ENCODE measurements at places on chromosomes 13 and 19.

- DNase-seq, result no peak
These were observed 2.9 kb upstream of the ATP11A start for GRCh38 chr13:112686987-112687386.

DNA sequence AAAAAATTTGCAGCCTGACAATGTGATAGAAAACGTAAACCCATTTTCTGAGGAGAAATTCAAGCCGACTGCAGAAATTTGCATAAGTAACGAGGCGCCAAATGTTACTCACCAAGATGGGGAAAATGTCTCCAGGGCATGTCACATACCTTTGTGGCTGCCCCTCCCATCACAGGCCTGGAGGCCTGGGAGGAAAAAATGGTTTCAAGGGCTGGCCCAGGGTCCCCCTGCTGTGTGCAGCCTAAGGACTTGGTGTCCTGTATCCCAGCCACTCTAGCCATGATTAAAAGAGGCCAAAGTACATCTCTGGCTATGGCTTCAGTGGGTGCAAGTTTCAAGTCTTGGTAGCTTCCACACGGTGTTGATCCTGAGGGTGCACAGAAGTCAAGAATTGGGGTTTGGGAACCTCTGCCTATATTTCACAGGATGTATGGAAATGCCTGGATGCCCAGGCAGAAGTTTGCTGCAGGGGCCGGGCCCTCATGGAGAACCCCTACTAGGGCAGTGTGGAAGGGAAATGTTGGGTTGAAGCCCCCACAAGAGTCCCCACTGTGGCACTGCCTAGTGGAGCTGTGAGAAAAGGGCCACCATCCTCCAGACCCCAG, 1842.3 kb downstream of the PCDH9 start:
- no peak for DNase-seq

- no peak for DNase-seq
These were observed 12.2 kb upstream of the NFIX start for GRCh38 chr19:12983091-12983490.

- no peak for DNase-seq
These were observed 395.2 kb upstream of the ARGLU1 start for GRCh38 chr13:106963151-106963550.

DNA sequence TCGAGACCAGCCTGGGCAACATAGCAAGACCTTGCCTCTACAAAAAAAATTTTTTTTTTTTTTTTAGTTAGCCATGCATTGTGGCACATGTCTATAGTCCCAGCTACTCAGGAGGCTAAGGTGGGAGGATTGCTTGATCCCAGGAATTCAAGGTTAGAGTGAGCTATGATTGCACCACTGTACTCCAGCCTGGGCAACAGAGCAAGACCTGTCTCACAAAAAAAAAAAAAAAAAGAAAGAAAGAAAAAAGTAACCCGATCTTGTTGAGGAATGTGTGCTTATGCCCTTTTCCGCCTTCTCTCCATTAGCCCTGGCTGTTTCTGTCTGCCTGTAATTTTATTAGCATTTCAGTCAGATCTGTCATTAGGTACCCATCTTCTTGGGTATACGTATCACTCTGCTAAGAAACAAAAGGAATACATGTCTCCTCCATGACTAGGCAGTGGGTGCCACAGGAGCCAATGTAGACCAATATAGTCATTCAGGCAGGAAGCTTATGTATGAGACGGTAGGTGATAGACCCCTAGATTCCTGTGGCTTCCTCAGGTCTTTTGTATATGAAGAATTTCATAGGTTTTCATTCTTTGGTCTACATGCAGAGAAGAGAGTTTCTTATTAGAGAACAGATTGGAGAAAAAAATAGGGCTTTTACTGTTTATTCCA, 59.6 kb upstream of the NPAS1 start:
- no peak for DNase-seq

DNA sequence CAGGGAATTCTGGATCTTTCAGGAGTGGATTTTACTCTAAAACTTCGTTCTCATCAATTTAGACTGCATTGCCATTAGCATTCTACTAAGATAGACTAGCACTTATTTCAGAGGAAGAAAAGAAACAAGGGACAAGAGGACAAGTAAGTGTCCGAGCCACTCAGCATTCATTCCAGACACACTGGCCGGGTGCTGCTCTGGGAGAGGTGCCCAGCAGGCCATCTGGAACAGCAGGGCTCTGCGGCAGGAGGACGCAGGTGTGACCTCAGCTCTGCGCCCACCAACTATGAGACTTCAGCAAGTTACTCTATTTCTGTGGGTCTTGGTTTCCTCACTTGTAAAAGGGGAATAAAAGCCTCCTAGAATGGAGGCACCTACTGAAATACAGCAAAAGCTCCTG, 4.2 kb downstream of the EPS15L1 start:
- no peak for DNase-seq

- DNase-seq, result no peak
These were observed 310.9 kb downstream of the ZNF536 start for GRCh38 chr19:30682999-30683536.

DNA sequence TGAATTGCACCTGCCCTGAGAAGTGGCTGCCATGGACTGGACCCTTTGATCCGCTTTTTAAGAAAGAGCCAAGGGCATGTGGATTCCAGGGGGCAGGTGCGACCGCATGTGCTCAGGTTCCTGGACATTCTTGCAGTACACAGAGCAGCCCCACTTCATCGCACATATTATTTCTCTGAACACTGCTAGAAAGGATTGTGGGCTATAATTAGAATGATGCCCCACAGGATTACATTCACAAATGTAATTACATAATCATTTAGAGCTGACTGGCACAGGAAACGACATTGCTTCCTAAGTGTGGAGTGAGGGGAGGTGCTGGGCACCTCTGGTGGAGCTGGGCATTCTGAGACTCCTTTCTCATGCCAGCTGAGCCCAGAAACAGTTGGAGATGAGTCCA, 37.5 kb upstream of the VSTM2B start:
- DNase-seq, result no peak

DNA sequence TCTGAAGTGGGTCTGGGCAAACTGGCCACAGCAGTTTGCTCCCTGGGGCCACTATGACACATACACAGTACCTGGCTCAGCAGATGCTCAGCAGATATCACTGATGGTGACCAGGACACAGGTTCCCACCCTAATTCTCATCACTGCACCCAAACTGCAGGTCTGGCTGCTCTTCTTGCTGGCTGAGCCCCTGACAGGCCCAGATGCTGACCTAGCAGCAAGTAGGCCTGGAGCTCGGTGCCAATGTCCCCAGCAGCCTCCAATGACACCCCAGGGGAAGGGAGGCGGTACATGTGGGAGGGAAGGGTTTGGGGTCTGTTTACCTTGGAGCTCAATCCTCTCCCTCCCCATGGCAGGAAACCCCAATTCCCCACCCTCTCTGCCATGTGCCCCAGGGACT, 5.1 kb downstream of the UBE2S start:
- no peak for DNase-seq

DNA sequence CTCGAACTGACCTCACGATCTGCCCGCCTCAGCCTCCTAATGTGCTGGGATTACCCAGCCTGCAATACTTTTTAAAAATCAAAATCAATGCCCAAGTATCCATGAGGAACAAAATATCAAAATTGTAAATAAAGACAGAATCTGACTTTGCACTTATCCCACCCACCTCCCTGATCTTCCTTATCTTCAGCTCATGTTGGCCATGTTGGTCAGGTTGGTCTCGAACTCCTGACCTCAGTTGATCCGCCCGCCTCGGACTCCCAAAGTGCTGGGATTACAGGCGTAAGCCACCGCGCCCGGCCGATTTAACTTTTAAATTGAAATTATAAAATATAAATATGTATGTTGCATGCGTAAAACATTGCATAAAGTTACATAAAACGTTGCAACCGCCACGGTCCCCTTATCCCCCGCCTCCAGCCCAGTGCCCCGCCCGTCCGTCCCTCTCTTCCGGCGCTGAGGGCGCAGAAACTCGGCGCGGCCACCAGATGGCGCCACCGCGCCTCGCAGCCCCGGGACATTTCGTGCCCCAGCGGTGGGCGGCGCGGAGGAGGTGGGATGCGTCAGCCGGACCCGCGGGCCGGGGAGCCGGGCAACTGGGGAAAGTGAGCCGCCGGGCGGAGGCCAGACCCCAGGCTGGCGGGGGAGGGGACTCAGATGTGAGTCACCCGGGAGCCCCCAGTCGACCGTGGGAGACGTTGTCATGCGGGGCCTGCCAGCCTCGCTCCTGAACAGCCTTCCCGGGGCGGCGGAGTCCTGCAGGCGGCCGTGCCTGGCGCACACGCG, 1.5 kb upstream of the GADD45B start:
- peak; percentile 89 for DNase-seq

DNA sequence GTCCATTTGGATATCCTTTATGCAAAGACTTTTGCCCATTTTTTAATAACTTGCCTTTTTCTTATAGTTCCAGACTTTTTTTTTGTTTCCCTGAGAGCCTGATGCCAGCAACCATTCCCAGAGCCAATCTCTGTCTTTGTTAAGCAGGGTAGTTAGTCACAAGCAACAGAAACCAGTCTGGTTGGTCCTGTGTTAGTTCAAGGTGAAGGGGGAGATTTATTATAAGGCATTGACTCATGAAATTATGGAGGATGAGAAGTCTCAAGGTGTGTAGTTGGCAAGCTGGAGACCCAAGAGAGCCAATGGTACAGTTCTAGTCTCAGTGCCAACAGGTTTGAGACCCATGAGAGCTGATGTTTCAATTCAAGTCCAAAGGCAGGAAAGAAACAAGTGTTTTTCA, 33.0 kb downstream of the GPR12 start:
- no peak for DNase-seq

GRCh38 chr19:20279516-20279915, 112.5 kb downstream of the ZNF486 start:
- DNase-seq, result no peak

DNA sequence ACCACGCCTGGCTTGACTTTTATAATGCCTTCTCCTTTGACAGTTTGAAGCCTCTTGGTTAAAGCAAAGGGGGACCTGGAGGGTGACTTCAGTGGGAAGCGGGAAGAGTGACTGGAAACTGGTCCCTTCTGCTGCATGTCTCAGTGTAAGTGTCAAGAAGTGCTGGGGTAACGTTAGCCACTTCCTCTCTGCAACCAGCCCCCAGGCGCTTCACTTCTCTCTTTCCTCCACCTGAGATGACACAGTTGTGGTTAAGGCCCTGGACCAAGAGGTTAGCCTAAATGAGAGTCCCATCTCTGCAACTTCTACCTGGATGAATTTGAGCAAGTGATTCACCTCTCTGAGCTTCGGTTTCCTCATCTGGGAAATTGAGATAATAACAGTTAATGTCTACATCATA, 16.3 kb downstream of the LEUTX start:
- DNase-seq, result no peak

DNA sequence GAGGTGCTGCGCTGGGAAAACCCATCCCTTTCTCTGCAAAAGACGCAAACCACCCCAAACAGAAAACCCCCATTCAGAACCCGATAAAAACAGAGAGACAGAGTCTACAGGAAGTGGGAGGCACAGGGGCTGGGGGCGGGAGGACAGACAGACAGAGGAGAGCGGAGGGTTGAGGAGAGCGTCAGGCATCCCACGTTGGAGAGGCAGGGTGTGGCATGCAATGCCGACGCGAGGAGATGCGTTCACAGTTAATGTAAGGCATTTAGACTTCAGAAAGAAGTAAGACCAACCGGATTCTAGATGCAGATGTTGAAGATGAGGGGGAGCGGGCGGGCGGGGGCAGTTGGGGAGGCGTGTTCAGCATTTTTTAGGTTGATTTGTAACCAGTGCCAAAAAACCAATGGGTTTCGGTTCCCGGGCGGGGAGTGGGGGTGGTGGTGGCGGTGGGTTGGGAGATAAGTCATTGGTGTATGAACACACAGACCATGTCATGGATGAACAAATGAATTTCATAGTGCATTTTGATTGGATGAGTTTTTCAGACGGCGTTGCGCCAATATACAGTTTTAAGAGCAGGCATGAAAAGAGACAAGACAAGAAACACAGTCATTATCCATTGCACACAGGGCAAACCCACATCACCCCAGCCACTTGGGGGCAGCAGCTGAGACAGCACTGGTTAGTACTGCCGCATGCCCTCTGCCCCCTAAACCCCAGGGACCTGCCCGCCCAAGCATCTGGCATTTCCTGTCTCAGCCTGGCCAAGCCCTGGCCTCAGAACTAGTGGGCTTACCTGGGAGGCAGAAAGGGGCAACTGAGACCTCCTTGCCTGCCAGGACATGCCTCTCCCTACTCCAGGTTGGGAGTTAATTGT, 91.3 kb downstream of the IER2 start:
- DNase-seq, result no peak

GRCh38 chr13:31963631-31964030, 67.9 kb upstream of the FRY start:
- DNase-seq, result no peak

GRCh38 chr19:40549007-40549708, 27.5 kb upstream of the SHKBP1 start:
- DNase-seq, result no peak

GRCh38 chr19:3359919-3360420, 6.4 kb upstream of the NFIC start:
- no peak for DNase-seq

GRCh38 chr13:74560325-74560724, 426.1 kb upstream of the KLF12 start:
- no peak for DNase-seq

DNA sequence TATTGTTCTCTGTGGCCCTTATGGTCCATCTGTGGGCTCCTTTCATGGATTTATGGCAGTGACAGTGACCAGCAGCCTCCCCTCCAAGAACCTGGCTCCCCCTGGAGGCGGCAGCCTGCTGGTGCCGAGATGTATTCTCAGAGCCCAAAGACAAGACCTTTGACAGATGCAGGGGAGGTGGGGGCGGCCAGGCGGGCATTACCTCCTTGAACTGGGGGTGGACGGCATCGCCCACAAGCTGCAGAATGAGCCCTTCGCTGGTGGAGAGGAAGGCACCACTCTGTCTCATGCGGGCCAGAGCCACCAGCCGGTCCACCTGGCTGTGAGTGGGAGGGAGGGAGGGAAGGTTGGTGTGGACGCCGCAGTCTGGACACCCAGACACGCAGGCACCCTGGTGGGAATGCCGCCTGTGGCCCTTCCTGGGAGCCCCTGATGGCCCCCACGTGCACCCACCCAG, 6.6 kb downstream of the ISOC2 start:
- peak; percentile 55 for DNase-seq

- no peak for DNase-seq
These were observed 81.6 kb downstream of the DPF1 start for GRCh38 chr19:38142176-38143035.

- no peak for DNase-seq
These were observed 27.7 kb downstream of the ZNF461 start for GRCh38 chr19:36638862-36639510.

DNA sequence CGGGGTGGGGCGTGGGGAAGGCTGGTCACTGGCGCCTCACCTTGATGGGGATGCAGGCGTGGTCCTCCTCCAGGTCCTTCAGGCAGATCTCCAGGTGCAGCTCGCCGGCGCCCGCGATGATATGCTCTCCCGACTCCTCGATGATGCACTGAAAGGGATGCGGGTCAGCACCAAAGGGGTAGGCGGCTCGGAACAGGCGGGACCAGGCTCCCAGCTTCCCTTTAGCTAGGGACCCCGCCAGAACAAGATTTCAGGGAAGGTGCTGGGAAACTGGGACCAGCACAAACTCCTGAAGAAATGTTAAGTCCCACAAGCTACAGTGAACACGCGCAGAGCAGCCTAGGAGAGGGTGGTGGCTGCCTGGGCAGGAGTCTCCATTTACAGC, 6.0 kb downstream of the EEF2 start:
- no peak for DNase-seq

- no peak for DNase-seq
These were observed 23.3 kb downstream of the PRR12 start for GRCh38 chr19:49614096-49614833.

Measured in RWPE2 (cell line).